ENCODE measurements at places on chromosomes 1 and 21.

- DNase-seq = no peak
Observed at GRCh38 chr1:219990782-219991510, 55.4 kb downstream of the EPRS1 start.

GRCh38 chr1:5751833-5752745 is 240.1 kb downstream of the NPHP4 start:
- no peak for DNase-seq

DNA sequence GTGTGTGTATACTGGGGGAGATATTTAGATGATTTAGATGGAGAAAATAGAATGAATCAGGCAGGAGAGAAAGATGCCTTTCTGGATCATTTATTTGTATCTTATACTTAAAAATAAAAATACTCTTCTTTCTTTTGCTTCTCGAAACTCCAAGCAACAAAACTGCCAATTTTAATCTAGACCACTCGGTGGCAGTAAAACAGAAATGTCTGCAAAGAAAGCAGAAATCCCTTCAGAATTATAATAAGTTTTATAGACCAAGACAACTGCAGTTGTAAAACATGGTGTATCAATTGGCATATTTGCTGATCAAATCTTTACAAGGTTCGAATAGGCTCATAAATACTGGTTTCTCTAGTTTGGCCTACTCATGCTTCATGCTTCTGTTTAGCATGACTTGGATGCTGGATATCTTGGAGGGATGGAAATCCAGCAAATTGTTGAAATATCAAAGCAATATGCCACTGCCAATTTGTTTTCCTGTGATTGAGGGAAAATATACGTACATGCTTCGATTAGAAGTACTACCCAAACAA is 15.1 kb upstream of the C1orf87 start:
- DNase-seq = no peak

DNA sequence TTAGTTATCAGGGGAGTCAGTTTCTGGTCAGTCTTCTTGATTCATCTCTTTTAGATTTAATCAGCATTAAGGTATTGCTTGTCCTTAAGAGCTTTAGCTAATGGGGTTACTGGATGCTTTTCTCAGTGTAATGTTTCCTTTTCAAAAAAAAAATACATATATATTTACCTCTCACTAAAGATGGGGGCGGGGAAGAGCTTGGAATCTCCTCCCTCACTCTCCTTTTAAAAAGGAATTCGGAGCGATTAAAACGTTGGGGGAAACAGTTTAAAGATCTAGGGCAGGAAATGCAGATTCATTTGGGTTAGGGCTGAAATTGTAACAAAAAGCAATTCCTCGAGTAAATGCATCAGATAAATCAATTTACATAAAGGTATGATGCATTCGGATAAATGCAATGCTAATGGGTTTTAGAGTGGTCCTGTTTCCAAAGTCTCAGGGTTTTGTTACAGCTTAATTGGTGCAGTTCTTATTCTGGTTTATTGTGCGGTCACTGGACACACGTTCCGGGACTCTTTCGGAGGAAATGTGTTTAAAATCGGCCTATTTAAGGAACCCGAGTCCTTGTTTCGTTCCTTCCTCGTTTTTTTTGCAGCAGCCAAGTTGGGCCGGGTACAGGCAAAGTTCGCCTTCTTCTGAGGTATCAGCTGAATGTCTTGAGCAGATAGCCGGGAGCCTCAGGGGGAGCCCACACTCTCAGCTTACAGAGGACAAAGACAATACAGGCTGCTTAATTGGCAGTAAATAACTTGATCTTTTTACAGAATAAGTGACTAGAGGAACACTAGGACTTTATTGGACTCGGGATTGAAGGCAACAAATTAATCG is 1.6 kb downstream of the LMO4 start:
- DNase-seq = peak; percentile 32

DNA sequence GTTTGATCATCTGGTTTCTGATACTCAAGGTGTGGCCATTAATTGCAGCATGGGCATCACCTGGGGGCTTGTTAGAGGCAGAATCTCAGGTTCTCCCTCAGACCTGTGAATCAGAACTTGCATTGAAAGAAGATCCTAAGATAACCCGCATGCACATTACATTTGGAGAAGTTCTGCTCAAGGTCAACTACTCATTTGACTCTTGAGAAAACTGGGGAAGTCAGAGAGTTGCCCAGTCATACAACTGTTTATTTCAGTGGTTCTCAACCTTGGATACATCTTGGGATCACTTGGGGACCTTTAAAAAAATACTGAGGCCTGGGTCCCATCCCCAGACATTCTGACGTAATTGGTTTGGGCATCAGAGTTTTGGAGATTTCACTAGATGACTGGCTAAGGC is 30.5 kb downstream of the CAMTA1 start:
- DNase-seq = no peak

- DNase-seq = no peak
Observed at GRCh38 chr1:17865912-17866739, 111.0 kb downstream of the ACTL8 start.

DNA sequence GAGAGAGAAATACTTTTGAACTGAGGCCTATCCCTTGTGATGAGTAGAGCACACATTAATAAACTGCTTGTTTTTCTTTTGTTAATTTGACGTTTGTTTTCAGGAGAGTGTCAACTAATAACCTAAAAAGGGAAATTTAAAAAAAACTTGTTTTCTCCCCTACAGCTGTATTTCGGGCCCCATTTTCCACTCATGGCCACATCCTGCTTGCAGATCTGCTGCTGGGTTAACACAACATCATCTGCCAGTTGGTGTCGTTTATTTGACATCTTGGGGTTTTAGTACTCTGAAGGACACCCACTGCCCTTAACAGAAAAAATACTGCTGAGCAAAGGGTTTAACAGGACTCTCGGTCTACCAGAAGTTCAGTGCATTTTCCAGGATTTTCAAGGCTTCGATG is 848 bp upstream of the PYHIN1 start:
- peak; percentile 10 for DNase-seq

GRCh38 chr21:42525676-42526378 is 12.2 kb downstream of the SLC37A1 start:
- no peak for DNase-seq

DNA sequence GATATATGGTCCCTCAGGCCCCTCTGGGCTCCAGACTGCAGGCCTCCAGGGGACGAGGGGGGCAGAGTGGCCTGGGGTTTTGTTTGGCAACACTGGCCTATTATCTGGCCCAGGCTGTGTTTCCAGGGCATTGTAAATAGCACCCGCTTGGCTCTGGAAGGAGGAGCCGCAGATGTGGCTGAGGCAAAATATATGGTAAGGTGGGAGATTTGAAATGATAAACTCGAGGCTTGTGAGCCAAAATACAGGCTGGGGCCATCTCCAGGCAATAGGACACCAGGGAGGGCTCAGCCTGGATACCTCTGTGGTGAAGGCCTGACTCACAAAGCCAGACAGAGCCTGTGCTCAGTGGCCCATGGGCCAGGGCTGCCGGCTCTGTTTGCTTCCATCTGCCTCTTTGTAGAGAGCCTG is 14.0 kb downstream of the NAV1 start:
- no peak for DNase-seq

GRCh38 chr21:34147792-34148418 is 74.5 kb downstream of the MRPS6 start:
- no peak for DNase-seq

All from T-helper 2 cell (primary cell).